ENCODE measurements at places on chromosomes 5 and 9.

- no peak for DNase-seq
These were observed 40.8 kb upstream of the GARNL3 start for GRCh38 chr9:127223810-127224177.

DNA sequence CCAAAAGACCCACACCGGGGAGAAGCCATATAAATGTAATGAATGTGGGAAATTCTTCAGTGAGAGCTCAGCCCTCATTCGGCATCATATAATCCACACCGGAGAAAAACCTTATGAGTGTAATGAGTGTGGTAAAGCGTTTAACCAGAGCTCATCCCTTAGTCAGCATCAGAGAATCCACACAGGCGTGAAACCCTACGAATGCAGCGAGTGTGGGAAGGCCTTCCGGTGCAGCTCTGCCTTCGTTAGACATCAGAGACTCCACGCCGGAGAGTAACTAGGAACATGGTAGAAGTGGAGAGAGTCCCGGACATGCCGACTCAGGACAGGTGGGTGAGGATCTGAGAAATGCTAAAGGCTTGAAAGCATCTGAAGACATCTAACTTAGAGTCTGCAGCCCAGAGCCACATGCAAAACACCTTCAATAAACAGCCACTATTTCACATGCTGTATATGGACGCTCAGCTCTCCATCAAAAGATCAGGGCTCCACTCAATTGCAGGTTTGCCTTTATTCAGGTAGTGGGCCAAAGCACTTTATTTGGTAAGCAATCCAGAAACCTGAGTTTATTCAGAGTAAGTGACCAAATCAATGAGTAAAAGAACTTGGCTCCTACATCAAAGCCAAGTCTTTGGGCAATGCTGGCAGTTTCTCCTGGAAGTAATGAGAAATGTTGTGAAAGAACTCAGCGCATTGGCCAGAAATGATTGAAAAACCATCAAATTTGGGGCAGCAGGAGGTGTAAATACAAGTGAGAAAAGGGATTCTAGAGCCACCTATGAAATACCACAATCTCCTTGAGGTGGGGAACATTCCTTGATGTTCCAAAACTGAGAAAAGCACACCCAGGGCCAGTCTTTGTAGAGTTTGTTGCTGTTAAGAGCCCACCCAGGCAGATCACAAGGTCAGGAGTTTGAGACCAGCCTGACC is 6.0 kb downstream of the RPL12 start:
- DNase-seq: no peak

DNA sequence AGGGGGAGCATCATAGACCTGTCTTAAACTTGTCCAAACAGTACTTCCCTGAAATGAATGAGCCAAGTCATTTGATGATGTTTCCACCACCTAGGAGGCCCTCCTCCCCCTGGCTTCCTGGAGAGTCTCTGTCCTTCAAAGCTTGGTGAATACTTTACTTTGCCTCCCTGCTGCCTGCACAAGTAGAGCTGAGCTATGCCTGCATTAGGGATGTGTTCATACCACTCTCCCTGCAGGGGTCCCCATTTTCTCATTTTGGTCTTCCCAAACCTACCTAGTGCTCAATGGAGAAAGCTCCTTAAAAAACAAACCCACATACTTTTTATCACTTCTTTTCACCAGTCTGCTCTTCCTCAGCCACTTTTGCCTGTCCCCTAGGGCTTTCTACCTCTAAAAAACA is 7.7 kb downstream of the CCNI2 start:
- DNase-seq: no peak

DNA sequence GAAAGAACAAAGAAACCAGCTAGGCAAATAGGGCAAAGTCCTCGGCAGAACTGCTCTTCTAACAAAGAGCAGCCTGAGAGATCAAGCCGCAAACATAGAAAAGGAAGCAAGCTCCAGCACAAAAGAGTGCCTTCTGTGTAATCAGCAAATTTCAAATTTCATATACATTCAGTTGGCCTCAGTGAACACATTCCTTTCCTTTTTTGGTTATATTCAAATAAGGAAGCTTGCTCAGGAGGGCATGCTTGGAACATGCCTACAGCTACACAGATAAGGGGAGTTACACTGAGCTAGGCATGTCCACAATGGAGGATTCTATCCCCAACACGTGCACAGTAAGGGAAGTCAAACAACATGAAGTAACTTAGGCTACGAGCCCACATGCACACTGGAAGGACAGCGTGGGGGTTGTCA is 23.4 kb downstream of the IL33 start:
- DNase-seq: no peak

DNA sequence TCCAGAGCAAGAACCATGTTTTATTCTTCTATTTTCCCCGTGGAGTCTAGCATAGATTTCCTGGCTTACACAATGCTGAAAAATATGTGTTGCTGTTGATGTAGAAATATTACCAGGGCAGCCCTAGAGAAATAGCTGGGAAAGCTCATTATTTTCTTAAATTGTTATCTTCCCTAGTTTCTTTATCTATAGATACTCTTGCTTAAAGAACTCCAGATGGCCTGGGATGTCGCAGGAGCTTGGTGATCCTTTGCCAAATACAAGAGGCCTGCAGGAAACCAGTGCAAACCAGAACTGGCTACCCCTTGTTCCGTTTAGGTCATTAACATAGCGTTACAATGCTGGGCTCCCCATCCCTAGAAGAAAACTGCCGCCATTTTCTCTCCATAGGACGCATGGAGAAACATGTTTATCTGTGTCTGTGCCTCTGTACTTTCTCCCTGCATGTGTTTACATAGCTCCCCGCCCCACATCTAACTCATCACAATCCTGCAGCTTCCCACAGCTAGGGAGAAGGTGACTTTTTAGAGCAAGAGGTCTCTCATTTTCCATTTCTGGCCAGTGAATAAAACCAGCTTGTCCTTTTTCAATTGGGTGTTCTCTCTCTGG is 6.4 kb downstream of the PRLR start:
- no peak for DNase-seq

- DNase-seq: peak; percentile 48
These were observed 31.1 kb upstream of the FGF1 start for GRCh38 chr5:142716963-142717362.
